Lower leg skin (tissue), 4 donors: ENCODE measurements at places on chromosomes 13 and 19.
A peak's percentile ranks its signal among the peaks of the same experiment; 100 is the strongest.

- DNase-seq = peak; percentile 70
These were observed 2.7 kb downstream of the UHRF1 start for GRCh38 chr19:4911786-4912672.

GRCh38 chr19:57934820-57935665 lies at the start of gene ZNF418:
Gene ZNF418, minus strand, starts transcription at chr19:57935402. Its CDS starts 1,580 bp downstream, at chr19:57933822.
- DNase-seq = peak; percentile 56

DNA sequence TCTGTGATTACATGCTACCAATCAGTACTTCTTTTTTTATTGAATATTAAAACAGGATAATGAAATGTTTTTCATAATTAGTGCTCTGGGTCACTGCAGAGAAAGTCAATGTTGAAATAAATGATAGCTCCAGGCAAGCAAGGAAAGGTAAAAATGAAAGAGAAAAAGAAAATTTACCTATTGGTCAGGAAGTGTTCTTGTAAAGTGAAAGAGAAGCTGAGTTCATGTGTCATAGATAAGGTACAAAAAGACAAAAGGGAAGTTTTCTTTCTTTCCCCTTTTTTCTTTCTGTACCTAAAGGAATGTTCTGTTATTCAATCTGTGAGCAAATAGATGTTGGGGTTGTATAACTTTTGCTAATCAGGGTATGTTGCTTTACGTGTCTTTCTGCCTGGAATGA lies 197.0 kb downstream of the PCDH9 start:
- DNase-seq = no peak

- peak; percentile 72 for DNase-seq
These were observed 16.3 kb downstream of the DOCK9 start for GRCh38 chr13:98961503-98962105.

DNA sequence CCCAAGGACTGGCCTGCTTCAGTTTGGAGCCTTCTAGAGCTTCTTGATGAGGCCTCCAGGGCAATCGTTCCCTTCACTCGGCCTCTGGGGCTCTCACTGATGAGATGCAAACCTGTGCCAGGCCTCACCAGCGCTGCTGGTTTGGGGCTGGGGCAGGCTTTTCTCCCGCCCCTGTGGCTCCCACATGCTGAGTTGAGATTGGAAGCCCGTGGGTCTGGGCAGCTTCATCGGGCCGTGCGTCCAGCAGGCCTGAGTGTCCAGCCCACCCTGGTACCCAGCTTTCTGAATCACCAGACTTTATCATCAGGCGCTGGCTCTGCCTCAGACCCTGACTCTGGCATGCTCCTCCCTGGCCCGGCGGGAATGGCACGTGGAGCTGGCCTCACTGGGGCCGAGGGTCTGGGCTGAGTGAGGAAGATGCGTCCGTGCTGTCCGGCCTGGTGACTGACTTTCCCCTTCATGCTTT lies 4.3 kb downstream of the CALM3 start:
- peak; percentile 83 for DNase-seq

GRCh38 chr13:110249326-110249725 lies 57.6 kb downstream of the COL4A1 start:
- no peak for DNase-seq

DNA sequence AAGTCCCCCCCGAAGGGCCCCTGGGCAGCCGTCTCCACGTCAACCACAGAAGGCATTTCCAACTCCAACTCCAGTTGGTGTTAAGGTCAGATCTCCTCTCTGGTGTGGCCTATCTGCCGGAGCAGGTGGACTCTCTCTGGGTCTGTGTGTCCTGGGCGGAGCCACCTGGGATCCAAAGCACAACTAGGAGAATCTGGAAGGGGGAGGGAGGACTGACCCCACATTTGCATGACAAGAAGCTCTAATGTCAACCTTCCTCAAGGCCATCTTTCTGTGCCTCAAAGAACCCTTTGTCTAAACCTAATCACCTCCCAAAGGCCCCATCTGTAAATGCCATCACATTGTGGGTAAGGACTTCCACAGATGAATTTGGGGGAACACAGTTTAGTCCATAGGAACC lies 381.5 kb downstream of the UQCRFS1 start:
- no peak for DNase-seq

- no peak for DNase-seq
These were observed 30.5 kb downstream of the ZIC5 start for GRCh38 chr13:99941086-99941485.

DNA sequence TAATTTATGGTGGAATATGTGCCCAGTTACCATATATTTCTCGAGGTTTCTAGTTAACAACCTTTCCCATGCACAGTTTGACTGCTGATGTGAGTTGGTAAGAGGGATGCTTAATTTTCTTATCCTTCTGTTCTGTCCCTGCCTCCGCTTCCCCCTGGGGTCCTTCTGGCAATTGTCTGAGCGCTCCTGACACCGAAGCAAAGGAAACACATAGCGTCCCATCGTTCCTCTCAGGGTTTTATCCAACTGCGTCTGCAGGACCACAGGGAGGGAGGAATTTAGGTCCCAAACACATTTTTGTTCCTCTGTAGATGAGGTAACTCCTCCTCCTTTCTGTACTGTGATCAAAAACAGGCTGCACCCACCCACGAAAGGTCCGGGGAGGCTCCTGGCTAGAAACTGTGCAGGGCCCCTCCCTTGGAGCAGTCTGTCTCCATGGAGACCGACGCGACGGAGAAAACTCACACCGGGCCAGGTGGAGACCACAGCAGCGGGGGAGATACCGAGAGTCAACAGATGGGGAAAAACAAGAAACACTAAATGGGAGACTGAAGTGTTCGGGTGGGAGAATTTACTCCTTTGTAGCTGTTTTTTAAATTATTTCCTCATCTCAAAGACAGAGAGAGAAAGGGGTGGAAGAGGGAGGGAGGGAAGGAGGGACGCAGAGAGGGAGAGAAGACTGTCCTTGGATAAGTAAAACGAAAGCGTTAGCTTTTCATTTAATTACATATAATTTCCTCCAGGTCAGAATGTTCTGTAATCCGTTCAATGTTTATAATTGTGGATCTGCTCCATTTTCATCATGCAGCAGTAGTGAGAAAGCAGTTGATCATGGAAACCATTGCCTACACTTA lies 191.8 kb upstream of the NBEA start:
- no peak for DNase-seq

- DNase-seq = no peak
These were observed 173.5 kb upstream of the LSM14A start for GRCh38 chr19:33998739-33999345.
